ENCODE measurements at places on chromosomes 16 and 17.

DNA sequence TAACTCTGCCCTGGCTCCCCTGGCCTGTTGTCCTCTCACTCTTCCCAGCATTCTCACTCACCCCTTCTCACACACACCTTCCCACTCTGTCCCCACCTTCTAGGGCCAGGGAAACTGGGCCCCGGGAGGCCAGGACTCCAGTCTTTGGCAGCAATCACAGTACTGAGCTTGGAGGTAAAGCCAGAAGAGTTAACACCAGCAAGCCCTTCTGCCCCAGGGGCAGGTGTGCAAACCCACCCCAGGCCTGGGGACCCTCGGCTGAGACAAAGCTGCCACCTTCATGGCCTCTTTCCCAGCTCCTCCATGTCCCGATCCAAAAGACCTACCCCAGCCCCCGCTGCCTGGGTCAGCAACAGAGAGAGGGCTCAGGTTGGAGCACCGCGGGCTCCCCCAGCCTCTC is 36.9 kb upstream of the MLKL start:
- DNase-seq = no peak

GRCh38 chr16:80369138-80369958 is 171.4 kb upstream of the DYNLRB2 start:
- peak; percentile 51 for DNase-seq

DNA sequence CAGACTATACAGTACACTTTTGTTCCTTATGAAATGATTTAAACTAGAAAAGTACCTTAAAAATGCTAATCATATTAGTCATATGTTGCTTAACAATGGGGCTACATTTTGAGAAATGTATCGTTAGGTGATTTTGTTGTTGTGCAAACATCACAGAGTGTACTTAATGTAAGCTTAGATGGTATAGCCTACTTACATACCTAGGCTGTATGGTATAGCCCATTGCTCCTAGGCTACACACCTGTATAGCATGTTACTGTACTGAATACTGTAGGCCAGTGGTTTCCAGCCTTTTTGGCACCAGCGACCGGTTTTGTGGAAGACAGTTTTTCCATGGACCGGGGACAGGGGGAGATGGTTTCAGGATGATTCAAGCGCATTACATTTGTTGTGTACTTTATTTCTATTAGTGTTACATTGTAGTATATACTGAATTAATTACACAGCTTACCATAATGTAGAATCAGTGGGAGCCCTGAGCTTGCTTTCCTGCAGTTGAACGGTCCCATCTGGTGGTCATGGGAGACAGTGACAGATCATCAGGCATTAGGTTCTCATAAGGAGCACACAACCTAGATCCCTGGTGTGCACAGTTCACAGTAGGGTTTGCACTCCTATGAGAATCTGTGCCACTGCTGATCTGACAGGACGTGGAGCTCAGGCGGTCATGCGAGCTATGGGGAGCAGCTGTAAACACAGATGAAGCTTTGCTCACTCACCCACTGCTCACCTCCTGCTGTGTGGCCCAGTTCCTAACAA is 35.0 kb upstream of the MRC2 start:
- DNase-seq = peak; percentile 74

DNA sequence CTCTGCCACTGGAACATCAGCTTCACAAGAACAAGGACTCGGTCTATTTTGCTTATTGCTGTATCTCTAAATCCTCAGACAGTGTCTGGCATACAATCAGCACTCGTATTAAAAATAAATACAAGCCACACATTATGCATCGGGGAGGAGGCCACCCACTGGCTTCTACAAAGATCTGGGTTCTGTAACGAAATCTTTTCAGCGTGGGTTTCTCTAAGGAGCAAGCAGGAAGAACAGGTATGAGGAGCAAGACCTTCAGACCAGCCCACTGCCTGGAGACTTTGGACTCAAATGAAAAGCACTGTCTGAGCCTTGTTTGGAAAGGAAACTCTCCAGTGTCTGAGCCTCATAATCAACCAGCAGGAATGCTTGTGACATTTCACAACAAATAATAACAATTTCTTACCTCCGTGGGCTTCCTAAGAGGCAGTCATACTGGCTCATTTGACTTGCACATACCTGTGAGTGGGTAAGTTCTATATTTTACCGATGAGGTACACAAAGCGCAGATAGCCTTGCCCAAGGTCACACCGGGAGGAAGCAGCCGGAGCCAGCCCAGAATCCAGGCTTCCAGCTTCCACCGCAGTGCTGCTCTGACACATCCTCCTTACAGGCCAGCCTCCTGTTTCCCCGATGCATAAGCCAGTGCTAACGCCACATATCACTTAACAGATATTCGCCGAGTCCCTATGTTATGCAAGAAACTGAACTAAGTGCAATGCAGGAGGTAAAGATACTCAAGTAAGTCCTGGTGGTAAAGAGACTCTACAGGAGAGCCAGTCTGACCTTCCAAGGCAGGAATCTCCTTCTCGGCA is 118.6 kb upstream of the TNRC6C start:
- DNase-seq = no peak

DNA sequence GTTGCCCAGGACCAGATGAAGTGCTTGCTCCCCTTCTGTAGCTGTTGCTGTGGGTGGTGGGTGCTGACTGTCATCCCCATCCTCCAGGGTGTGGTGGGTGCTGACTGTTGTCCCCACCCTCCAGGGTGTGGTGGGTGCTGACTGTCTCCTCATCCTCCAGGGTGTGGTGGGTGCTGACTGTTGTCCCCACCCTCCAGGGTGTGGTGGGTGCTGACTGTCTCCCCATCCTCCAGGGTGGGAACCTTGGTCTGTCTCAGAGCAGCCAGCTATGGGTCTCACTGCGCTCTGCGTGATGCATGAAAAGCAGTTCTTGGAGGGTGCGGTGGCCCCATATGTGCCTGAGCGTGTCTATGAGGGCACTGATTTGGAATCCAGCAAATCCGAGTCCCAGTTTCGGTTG is 163.8 kb downstream of the RPTOR start:
- DNase-seq = no peak

DNA sequence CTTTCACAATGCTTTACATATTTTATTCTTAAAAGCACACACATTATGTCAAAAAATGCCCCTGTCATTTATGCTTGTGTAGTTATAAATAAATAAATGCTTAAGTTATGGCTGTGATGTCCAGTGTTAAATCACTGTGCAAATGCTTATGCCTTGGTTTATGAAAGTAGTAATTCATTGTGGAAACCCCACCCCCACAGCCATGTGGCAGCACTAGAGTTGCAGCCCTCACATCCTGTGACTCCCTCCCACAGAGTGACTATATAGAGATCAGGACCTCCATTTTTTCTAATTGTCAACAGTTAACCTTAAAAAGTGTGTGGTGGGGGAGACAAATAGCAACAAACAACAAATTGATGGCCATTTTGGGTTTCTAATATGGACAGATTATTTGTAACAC is 2.4 kb downstream of the SKAP1 start:
- no peak for DNase-seq

- DNase-seq = no peak
Observed at GRCh38 chr17:64378890-64379354, 11.7 kb downstream of the PECAM1 start.

DNA sequence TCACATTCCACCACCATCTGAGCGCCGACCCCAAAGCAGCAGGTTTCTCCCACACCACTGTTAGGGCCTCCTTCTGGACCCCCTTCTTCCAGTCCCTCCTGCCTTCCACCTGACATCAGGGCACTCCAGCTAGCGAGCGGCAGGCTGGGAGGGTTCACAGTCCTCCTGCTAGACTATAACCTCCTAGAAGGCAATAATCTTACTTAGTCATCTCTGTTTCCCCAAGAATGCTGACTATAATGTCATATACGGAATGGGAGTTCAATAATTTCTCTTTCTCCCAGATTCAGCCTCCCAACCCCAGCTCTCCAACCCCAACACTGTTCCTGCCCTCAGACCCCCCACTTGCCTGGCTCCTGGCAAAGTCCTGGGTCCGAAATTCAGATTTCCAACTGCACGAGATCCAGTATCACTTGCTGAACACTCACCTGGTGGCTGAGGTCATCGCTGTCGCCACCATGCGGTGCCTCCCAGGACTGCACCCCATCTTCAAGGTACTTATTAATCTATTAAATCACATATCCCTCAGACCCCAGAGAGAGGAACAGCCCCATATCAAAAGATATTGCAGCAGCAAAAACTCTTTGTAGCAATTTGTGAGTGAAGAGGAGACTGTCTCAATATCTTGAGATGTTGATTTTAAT is 5.6 kb downstream of the ALOX12 start:
- DNase-seq = peak; percentile 56

DNA sequence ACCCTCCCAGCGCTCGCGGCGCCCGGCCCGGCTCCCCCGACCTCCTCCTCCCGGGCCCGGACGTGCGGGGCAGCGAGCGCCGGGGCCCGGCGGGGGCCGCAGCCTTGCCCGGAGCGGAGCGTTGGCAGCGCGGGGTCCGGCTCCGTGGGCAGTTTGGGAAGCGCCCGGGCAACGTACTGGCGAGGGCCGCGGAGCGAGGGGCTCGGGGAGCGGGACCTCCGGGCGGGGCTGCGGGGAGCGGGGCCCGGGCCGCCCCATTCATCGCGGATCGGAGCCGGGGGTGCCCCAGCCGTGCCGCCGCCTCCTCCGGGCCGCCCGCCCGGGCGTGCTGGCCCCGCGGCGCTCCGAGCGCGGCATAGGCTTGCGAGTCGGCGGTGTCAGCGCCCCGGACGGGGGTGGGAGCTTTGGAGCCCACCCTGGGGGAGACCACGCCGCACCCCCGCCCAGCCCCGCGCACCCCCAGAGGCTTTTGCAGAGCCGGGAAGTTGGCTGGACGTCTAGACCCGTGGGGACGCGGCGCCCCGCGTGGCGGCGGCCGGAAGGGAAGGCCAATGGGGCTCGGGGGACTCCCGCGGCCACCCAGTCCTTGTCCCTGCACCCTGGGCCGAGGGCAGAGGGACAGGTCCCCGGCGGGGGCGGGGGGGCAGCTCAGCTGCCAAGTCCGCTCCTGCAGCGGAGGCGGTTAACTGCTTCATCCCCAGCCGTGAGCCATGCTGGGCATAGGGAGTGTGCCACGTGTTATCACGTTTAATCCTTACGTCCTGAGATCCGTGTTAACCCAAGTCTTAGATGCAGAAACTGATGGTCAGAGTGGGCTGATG is 852 bp downstream of the ZNF469 start:
- no peak for DNase-seq

DNA sequence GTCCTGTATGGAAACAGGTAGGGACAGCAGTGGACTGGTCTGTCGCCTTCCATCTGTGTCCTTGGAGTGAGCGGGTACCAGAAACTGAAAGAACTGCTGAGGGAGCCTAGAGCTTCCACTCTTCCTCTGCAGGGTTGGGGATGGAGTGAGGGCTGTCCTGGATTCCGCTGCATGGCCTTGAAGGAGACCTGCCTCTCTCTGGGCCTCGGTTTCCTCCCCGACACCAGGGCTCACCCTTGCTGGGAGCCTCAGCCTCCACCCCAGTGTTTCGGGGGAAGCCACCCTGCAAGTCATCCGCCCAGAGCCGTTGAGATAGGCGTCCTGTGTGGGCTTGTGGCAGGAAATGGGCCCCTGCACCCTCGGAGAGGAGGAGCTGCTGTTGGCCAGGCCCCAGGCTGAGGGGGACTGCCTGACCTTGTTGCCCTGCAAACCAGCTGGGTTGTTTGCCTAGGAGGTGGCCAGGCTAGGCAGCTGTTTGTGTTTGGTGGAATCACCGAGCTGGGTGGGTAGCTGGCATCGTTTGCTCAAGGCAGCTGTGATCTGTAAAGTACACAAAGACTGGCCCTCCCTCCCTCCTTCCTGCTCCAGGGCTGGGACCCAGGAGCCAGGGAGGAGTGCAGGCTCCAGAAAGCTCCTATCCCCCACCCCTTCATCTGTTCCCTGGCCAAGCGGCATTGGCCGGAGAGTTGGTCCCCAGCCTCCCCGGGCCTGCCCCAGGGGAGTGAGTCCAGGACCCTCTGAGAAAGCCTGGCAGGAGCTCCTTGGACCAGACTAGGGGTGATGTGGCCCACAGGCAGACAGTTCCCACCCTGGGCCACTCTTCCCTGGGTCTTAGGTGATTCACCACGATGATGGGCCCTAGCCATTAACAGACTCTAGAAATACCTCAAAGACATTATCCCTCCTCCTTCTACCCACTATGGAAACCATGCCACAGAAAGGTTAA is 1.3 kb downstream of the RAB37 start:
- no peak for DNase-seq

DNA sequence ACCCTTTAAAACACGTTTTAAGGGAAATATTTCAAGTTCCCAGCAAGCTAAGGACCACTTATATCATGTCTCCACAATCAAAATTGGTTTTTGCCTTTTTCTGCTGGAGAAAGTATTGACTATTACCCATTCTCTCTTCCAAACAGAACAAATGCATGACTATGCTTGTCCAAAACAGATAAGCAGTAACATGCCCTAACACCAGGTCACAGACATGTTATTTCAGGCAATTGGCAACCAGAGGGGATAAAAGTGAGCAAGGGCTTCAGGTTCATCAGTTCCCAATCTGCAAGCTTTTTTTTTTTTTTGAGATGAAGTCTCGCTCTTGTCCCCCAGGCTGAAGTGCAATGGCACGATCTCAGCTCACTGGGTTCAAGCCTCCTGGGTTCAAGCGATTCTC is 15.0 kb downstream of the SKA2 start:
- peak; percentile 85 for DNase-seq

Measured in bronchial epithelial cell (primary cell).